ENCODE measurements at places on chromosomes 5 and 9.
A peak's percentile ranks its signal among the peaks of the same experiment; 100 is the strongest.

DNA sequence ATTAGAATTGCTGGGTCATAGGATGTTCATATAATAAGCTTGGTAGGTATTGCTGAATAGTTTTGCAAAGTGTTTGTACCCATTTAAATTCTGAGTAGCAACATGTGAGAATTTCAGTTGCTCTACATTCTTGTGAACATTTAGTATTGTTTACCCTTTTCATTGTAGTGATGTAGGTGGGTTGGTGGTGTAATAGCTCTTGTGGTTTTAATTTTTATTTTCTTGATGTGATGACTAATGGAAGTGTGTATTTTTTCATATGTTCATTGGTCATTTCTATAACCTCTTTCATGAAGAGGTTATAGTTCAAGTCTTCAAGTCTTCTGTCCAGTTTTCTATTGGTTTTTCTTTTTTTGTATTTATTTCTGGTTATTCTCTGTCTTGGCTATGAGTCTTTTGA, 34.4 kb downstream of the RASA1 start:
- ATAC-seq = no peak

DNA sequence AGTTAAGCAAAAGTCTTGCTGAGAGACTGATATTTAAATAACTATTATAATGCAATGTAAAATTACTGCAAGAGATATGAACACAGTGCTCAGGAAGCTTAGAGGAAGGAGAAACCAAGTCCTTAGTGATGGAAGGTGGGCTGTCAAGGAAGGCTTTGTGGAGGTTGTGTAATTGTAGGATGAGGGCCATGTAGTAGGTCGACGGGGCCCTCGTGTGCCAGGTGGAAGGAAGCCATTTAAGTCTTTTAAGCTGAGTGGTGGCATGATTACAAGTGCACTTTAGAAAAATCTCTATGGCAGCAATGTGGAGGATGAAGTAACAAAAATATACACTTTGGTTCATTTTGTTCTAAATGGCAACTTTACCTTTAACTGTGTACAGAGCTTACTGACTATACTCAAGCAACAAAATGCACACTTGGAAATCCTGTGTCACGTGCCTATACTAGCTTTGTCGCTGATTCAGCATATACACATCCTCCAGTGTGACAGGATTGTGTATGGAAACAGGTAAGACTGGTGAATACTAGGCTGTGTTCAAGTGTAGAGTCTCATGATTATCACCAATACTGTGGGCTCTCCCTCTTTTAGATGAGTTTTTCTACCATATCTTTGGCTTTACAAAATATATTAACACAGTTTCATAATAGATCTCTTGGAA, 78.6 kb downstream of the TMC1 start:
- no peak for ATAC-seq

DNA sequence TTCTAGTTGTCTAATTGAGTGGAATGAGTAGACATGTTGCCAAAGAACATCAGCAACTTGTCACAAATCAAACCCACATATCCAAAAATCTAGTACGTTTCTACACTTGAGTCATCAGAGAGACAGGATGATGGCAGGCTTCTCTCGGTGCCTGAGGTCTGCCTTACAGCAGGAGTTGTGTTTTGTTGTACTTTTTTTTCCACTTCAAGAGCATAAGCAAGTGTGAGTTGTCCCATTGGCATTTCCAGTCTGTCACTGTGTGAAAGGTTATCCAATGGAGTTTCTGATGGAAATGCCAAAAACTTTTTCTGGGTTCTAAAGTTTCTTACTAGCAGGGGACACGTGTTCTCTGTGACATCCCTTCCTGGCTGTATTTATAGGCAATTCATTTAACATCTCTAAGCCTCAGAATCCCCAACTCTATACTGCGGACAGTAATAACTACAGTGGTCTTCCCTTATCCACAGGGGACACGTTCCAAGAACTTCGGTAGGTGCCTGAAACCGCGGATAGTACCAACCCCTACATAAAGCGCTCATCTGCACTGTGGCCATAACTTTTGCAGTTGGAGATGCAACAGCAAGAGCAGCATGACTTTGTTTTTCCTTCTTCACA, 246.5 kb downstream of the SYK start:
- peak; percentile 81 for ATAC-seq

DNA sequence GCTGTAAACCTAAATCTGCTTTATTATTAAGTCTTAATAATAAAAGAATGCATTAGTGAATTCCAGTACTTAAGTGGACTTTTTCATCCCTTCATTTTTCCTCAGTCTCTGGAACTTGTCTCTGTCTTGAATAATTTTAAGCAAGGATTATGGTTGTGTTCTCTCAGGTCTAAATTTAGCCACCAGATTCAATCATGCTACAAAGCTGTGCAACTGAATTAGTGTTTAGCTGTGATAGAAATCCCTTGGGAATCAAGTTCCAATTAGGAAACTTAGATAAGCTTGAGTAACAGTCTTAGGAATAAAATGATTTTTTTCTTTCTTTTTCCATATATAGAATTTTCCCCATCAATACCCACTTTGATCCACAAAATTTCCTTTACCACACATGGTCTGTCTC, 104.3 kb downstream of the PLPPR1 start:
- no peak for ATAC-seq

DNA sequence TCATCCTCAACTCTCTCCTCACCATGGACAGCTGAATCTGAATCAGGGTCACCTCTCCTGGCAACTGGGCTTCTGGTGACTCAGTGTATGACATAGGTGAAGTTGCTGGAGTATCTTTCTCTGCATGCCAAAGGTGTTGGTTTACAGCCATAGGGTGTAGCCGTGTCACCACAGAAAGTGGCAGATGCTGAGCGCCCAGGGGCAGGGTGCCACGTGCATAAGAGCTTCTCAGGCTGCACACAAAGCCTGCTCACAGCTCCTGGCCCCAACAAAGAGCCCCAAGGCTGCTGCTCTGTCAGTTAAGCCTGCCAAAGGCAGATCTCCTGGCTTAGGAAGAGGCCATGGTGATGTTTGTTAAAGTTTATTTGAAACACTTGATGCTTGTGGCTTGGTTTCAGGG, 297.7 kb upstream of the WWC1 start:
- ATAC-seq = no peak

DNA sequence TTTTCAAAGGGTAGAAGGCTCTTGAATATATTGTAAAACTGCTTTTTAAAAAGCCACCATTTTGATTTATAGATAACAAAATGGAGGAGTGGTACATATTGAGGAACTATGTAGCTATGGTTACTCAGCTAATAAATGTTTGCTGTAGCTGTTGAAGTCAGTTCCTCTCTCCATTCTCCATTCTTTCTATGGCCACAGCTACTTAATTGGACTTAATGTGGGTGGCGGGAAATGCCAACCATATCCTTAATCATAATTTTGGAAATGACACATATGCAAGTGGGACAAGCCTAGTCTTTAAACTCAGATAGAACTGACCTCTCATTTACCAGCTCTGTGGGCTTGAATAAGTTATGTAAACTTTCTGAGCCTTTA, 10.6 kb downstream of the CDKN2A start:
- ATAC-seq = no peak

DNA sequence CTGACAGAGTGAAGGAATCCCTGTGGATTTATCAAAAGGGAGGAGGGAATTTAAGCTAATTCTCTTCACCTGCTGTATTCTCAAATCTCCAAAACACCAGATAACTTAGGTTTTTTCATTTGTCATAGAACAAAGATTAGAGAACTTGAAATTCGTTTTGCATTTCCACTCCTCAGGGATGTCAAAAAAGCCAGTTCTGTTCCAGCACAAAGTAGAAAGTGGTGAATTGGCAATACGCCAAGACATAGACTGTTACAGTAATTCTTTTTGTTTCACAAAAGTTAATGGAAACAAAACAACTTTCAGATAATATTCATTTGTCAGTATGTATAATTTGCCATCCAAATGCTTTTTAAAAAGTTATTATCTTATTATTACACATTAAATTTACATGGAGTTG, 15.0 kb downstream of the S1PR3 start:
- ATAC-seq = no peak

- no peak for ATAC-seq
Observed at GRCh38 chr9:21687351-21687750, 115.1 kb upstream of the MTAP start.

GRCh38 chr5:105462377-105462776, 1899.8 kb upstream of the NUDT12 start:
- no peak for ATAC-seq

- ATAC-seq = no peak
Observed at GRCh38 chr9:80811003-80811402, 878.3 kb downstream of the TLE1 start.

GRCh38 chr9:124743686-124744348, 27.3 kb downstream of the NR6A1 start:
- no peak for ATAC-seq

GRCh38 chr9:37926737-37927118, 22.8 kb upstream of the SLC25A51 start:
- no peak for ATAC-seq

DNA sequence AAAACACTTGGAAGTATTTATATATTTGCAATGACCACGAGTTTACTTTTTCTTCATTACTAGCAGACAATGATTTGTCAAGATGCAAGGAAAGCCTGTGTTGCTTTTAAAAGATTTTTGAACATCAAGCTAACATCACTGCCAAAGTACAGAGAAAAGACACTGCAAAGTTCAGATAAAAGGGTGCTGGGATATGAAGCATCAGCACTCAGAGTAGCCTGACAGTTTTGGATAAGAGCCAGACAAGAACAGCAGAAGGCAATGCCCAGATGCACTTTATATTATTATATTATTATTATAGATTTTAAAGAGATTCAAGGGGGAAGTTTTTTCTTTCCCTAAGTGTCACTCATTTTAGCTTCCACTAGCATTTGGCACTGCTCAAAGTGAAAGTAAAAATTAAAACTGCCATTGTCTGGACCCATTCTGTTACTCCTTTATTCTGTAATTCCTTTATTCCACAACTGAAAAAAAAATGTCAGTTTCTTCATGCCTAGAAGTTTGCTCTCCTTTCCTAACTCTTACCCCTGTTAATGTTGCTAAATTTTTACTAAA, 240.6 kb downstream of the EFNA5 start:
- no peak for ATAC-seq

DNA sequence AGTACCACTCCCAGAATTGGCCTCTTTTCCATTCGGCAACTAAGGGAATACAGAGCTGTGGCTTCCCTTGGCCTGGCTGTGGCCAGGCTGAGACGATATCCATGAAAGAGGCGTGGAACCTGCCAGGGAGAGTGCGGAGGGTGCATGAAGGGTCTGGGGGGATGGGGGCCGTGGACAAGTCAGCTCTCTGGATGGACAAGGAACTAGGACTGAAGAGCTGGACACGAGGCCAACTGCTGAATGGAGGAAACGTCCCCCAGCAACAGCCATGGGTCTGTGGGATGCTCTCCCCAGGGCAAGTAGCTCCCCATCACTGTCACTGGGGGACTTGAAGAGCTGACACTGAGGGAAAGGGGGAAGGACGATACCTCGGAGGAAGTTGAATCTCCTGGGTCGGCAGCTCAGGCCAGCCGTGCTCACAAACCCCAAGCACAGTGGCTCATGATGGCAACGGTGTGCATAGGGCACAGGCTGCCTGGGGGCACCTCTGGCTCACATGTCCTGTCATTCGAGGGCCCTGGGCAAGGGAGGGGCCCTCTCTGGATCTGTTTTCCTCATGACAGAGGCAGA, 4.1 kb upstream of the OLFM1 start:
- ATAC-seq = no peak

DNA sequence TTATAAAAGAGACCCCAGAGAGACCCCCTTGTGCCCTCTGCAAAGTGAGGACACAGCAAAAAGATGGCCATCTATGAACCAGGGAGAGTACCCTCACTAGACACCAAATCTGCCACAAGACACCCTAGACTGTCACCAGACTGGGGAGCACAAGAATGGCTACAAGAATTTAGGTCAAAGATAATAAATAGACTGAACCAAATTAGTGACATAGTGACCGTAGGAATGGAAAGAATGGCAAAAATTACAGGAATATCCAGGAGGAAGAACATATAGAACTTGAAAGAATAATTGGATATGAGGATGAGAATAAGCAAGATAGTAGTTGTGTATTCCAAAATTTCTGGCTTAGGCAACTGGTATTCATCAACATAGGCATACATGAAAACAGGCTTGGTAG, 235.0 kb downstream of the NNT start:
- ATAC-seq = no peak

DNA sequence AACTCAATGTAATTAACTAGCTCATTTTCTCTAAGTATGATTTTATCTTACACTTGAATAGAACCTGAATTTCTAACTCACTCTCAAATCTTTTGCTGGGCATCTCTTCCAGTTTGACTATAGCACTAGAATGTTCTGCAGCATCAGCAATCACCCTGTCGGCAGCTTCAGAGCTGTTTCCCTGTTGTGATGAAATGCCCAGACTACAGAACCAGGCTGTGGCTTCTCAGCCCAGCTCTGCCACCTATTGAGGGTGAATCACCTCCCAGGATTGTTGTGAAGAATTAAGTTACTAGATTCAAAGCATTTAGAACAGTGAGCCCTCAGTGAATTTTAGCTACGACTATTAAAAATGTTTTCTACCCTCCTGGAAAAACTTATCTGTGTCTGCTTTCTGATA, 90.4 kb upstream of the ANKRD55 start:
- ATAC-seq = no peak

DNA sequence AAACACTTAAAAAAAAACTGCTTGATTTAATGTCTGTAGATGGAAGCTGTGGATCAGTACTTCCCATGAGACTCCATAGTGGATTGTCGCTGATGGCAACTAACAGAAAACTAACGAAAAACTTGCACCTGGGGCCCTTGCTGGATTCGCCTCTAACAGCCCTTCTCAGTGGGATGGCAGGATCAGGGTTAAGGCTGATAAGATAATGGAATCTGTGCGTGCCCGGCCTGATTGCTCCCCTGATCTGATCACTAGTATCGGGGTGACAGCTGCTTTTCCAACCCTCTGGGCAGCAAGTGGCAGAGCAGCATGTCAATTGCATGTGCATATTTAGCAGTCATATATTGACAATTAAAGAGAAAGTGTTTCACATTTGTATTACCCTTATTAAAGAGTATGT, 185.8 kb upstream of the ELAVL2 start:
- no peak for ATAC-seq

DNA sequence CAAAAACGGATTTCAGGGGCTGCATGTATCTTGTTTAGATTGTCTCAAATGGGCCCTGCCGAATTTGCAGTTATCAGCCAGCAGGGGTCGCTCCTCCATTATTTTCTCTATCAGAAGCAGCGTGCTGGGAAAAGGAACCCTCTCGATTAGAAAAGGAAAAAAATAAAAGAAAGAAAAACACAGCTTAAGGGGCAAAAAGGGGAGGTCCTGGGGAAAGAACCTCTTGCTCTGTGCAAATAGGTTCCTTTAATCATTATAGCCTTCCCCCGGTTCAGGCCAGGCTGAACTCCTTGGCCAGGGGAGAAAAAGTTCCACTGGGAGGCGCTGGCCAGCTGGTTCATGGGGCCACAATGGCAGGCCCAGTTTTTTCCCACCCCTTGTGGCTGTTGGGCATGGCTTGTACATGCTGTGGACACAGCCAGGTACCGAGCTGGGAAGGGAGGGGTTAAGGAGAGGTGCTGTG, 25.0 kb upstream of the CAPSL start:
- ATAC-seq = no peak

Measured in activated CD4-positive, CD25-positive, alpha-beta regulatory T cell treated with anti-CD3 and anti-CD28 coated beads, Interleukin-2, amount 50 U/mL, for 24 hours (primary cell).